Eye (tissue), 1 donor: ENCODE measurements at places on chromosomes 4 and X.
A peak's percentile ranks its signal among the peaks of the same experiment; 100 is the strongest.

- DNase-seq = no peak
These were observed 441.7 kb upstream of the SLIT2 start for GRCh38 chr4:19809989-19810388.

DNA sequence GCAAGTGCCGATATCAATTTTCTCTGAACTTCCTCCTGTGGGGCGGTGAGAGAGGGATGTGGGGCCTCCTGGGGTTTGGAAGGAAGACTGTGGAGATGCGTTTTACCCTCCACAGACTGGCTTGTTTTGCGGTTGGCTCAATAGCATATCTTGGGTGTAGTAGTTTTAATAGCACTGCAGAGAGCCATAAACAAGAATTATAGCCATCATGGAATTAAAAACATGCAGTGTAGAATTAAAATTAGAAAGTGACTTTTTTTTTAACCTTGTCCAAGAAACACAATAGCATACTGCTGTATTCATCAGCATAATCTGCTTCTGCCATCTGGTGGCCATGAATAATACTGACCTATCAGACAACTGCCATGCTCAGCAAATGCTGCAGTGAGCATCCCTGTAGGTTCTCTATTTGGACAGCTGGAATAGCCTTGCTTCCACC lies 47.3 kb upstream of the SCML1 start:
- peak; percentile 86 for DNase-seq

DNA sequence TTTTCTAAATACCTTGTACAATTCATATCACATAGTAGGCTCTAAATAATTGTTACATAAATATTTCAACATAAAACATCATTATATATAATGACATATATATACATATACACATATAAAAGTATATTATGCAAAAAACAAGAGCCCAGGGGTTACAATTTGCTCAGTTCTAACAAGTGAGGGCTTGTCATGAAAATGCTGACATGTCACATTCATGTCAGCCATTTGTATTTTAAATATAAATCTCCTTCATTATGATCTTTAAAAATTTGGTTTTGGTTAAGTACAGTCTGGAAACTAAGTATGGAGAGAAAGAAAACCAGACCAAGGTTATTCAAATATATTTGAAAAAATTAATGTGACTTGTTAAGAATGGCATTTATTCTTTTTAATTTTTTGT lies 2745.4 kb downstream of the PCDH7 start:
- DNase-seq = no peak

GRCh38 chr4:153573881-153574802 lies 108.0 kb downstream of the TMEM131L start:
- DNase-seq = peak; percentile 73

DNA sequence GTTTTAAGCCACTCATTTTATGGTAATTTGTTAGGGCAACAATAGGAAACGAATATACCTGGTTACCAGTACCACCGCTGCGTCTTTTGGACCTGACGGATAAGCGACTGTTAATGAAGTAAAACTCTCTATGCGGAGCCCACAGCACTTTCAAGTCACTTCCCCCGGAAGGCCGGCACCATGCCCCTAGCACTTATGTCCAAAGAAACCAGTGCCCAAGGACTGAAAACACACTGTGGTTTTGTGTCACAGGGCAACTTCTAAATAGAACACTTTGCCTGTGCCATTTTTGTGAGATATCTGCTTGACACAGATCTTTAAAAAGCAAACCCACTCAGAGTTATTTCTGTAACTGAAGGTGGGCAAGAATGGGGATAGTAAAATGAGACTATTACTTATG lies 22.7 kb downstream of the SH3KBP1 start:
- DNase-seq = no peak

DNA sequence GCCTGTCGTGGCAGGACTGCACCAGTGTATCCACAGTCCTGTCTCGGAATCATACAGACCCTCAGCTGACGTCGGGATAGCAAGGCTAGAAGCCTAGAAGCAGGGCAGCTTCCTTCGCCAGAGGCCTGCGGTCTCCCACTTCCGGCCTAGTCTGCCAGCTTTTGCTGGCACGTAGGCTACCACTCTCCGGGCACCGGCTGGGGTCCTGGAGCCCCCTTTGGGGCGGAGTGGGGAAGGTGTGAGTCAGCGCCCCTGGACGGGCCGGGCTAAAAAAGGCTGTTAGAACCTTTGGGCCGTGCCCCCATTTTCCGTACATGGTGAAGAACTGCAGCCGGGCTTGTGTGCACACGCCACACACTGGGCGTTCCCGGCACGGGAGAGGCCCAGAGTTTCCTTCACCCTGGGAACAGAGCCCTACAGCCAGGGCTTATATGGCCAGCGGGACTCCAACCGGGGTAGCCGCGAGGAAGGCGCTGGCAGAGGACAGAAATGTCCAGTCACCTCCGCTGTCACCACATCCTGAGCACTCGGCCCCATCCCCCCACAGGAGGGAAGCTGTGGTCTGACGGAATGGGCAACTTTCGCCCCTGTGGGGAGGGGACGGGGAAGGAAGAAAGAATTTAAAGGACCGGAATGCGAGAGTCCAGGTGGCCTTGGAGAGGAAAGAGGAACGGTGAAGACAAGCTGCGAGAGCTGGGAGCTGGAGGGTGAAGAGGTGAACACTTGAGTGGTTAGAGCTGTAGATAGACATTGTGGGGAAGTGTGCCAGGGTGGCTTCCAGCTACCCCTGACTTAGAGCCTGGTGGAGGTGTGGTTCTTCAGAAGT lies 4.6 kb downstream of the MAGIX start:
- DNase-seq = peak; percentile 63

DNA sequence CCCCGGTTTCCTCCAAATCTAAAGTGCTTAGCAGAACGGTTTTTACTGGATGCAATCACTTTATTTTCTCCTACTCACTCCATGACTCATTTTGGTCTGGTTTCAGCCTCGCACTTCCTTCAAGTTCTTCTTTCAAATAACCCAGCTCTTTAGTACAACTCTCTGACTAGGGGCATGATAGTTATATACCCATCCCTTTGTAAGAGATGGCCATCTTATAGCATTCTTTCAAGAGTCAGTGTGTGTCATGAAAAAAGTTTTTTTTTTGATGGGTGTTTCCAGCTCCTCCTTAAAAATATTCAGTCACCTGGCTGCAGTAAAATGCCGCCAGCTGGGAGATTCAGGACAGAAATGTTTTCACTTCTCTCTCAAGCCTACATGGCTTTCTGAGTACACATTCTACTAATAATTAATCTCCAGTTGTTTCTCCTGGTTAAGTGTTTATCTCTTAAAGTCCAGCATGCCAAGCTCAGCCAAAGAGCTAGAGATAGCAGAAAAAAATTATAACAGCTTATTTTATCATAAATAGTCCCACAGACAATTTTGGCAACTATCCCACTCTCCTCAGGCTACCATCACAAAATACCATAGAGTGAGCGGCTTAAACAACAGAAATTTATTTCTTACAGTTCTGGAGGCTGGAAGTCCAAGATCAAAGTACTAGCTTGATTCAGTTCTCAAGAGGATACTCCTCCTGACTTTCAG lies 139.3 kb downstream of the GASK1B start:
- DNase-seq = no peak

DNA sequence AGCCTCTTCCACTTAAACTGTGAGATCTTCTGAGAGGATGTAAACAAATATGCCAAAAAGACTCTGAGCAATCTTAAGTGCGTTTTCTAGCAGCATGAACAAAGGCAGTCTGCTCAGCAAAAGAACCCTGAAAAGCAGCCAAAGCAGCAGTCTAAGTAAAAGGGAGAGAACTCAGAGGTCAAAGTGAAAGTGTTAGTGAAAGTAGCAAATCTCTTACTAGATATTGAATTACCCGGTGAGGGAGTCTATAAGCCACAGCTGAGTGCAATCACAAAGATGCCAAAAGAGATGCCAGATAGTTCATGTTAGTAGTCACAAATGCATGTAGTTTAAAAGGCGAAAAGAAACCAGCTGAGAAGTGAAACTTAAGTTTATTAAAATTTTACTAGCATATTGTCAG lies 7.9 kb upstream of the GNRHR start:
- no peak for DNase-seq

GRCh38 chr4:188214861-188215260 lies 75.6 kb downstream of the TRIML1 start:
- no peak for DNase-seq

GRCh38 chrX:40418813-40419195 lies 162.0 kb upstream of the ATP6AP2 start:
- DNase-seq = no peak

DNA sequence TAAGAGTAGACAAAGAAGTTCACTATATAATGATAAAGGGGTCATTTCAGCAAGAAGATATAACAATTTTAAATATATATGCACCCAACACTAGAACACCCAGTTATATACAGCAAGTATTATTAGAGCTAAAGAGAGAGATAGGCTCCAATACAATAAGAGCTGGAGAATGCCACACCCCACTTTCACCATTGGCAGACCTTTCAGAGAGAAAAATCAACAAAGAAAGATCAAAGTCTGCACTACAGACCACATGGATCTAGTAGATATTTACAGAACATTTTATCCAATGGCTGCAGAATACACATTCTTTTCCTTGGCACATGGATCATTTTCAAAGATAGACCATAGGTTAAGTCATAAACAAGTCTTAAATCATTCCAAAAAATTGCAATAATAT lies 479.7 kb upstream of the DIAPH2 start:
- DNase-seq = no peak

GRCh38 chr4:24537025-24537424 lies 47.3 kb downstream of the DHX15 start:
- DNase-seq = no peak

- no peak for DNase-seq
These were observed 1.7 kb downstream of the HCFC1 start for GRCh38 chrX:153969904-153970356.

GRCh38 chrX:8036914-8037313 lies 109.7 kb upstream of the PNPLA4 start:
- DNase-seq = no peak
